ENCODE measurements at places on chromosomes 3 and 15.
A peak's percentile ranks its signal among the peaks of the same experiment; 100 is the strongest.

GRCh38 chr3:58404396-58404795 is 29.2 kb downstream of the PDHB start:
- no peak for DNase-seq

- no peak for DNase-seq
Measured at GRCh38 chr3:78430741-78431140, 1337.1 kb downstream of the ROBO1 start.

DNA sequence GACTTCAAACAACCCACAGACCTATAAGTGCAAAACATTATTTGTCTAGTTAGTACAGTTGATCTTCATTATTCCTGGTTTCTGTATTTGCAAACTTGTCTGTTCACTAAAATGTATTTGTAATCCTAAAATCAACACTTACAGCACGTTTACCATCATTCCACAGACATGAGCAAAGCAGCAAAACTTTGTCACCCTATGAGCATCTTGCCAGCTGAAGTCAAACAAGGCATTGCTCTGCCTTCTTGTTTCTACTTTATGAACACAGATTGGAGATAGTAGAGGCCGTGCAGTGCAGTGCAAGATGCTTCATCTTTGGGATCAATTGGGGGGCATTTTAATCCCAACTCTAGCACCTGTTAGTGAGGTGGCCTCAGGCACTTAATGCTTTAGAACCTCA is 202.1 kb downstream of the NLGN1 start:
- no peak for DNase-seq

GRCh38 chr3:53650424-53650823 is 156.0 kb downstream of the CACNA1D start:
- no peak for DNase-seq

GRCh38 chr15:58758141-58758540 is 8.6 kb upstream of the ADAM10 start:
- DNase-seq: no peak

DNA sequence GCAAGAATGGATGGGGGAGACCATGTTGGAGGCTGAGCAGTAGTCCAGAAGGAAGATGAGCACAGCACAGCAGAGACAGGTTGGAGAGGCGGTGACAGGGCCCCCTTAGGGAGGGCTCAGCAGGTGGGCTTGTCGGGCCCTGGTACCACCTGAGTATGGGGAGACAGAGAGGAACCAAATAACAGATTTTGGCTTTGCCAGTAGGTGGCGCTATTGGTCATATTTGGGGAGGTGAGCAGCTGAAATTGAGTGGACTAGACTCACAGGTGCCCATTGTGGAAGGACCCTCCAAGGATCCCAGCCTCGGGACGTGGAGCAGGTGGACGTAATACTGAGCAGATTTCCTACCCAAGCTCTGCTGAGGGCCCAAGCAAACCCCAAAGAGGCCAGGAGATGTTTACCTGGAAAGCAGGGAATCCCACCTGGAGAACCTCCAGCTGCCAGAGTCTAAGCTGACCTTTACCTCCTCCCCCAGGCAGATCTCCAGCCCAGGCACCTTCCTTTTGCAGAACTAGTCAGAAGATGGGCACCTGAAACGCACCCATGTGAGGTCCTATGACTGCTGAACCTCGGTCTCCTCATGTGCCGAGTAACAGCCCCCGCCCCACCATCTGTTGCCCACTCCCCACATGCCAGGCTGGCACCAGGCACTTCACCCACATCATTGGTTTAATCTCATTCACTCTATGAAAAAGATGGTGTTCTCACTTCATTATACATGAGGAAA is 24.6 kb upstream of the CORO2B start:
- DNase-seq: peak; percentile 43

Data from NCI-H748 treated with DMSO at 0.1 percent for 48 hours (cell line).